ENCODE measurements at places on chromosomes 6 and 20. TPM values are rescaled to one million over a fixed set of nuclear protein-coding genes. Genes with fewer than 3 reads are reported as not detected.

GRCh38 chr6:131999545-132000146 is 48.5 kb upstream of the CCN2 start:
- no peak for DNase-seq

DNA sequence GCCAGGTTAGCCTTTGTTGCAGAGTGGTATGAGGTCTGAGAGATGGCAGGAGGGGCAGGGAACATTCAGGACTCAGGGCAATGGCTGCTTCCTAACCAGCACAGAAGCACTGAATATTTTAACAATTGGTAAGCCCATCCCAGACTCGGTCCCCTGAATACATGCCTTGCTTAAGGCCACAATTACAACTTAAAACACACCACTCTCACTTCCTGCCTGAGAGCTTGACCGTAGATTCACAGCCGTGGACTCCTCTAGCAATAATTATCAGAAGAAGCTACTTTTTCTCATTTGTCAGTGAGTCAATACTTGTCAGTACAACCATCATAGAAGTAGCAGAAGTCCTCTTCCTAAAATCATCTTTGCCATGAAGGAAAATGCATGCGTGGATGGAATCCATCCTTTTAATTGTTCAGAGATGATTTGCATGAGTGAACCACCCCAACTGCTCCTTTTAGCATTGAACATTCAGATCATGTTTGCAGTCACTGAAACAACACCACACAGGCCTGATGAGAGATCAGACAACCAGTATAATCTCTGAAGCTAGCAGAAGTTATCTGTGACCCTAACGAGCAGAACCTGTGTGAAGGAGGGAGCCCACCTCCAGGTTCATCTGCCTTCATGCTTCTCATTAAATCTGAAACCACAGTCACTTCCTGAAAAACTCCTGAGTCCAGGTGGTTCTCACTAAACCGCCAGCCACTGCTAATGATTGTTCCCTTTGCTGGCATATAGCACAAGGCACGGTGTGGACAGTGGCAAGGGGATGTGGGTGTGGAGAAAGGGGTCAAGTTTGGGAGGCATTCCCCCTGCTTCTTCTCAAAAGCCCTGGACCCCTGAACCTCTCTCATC is 333.9 kb upstream of the CNR1 start:
- no peak for DNase-seq

The DSP gene
- under 0.01 TPM for total RNA-seq

DNA sequence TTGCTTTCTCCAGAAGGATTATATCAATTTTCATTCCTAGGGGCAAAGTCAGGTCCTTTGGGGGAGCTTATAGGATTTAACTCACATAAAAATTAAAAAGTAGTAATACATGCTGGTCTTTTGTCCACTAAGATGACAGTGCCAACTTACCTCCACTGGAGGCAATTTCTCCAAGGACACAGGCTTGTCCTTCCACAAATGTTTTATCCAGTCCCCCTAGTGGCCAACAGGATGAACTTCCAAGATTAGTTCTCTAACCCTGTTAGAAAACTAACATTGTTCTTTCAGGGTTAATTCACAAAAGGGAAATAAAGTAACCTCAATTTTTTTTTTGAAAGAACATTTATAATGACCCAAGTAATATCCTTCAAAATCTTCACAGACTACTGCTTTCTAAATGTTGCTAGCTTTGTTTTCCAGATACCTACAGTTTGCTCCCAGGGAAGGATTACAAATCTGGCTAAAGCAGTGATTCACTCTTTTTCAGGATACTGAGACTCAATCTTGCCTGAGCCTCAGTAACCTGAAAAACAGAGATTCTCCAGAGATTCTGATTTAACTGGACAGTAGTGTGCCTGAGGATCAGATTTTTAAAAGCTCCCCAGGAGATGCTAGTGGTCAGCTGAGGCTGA is 31.7 kb upstream of the UBR2 start:
- DNase-seq = peak; percentile 79

GRCh38 chr20:46020555-46020954 is 8.5 kb upstream of the SLC12A5 start:
- DNase-seq = no peak

GRCh38 chr6:105024803-105025202 is 67.9 kb downstream of the LIN28B start:
- peak; percentile 11 for DNase-seq

DNA sequence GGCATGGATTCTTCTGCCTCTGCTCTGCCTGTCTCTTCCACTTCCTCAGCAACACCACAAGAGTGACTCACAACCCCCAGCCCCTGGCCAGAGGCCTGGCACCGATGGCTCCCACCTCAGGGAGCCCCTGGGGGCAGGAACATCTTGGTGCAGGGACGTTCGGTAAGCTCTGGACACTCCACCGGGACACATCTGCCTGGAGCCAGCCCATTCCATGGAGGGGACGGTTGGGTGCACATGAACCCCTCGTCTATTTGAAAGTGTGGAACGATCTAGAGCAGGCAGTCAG is 246.5 kb downstream of the ERMARD start:
- no peak for DNase-seq
